Neural progenitor cell (in vitro differentiated cells): ENCODE measurements at places on chromosomes 5 and 9. TPM values are rescaled to one million over a fixed set of nuclear protein-coding genes. Genes with fewer than 3 reads are reported as not detected.

- H3K27ac ChIP-seq, result no peak overlapping the region
- peak overlapping the region; percentile 57 for H3K4me3 ChIP-seq
- H3K27me3 ChIP-seq, result peaks cover 46% of the 10 kb centered on the region
- peaks cover 5% of the 10 kb centered on the region for H3K4me1 ChIP-seq
- peak; percentile 90 for DNase-seq
Observed at GRCh38 chr9:2620919-2621721, 467 bp upstream of the VLDLR start.

DNA sequence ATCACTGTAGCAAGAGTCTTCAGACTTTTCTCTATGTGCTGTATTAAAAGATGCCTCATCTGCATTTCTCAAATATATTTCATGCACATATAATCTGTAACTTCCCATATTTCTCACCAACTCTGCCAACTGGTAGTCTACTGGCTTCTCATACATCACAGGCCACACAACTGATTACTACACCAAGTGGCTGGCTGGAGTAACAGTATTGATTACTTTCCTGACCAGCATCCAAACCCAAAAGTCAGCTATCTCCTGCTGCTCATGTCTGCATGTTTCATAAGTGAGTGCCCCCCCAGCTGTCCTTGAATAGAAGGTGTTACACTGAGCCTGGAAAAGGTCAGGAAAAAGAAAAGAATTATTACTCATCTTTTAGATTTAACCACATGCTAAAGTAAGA is 17.4 kb downstream of the ERCC8 start:
- H3K27me3 ChIP-seq, result no peaks in the 10 kb centered on the region
- no peaks in the 10 kb centered on the region for H3K4me1 ChIP-seq
- no peaks in the 10 kb centered on the region for H3K36me3 ChIP-seq
- no peak overlapping the region for H3K4me3 ChIP-seq
- no peak overlapping the region for H3K27ac ChIP-seq

The LCNL1 gene
- total RNA-seq, result 0.09 TPM in 1 of 2 replicates, not detected in the other

DNA sequence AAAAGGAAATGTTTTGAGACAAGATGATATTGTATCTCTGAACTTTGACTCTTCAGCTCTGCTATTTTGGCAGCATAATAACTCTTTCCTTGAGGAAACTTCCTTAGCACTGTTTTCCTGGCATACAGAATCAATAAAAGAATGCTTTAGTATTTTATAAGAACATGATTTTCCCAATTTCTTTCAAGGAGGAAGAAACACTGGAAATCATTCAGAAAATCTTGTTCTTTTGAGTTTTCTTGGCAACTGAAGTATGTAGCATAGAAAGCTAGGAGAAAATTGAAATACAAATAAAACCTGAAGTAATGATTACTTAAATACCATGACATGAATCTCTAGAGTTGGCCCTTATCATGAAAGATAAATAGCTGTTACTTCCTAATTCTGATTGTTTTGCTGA is 461.4 kb upstream of the ZNF608 start:
- no peaks in the 10 kb centered on the region for H3K27me3 ChIP-seq
- H3K4me3 ChIP-seq, result no peak overlapping the region
- DNase-seq, result no peak

- DNase-seq, result no peak
- H3K27me3 ChIP-seq, result no peaks in the 10 kb centered on the region
- no peaks in the 10 kb centered on the region for H3K4me1 ChIP-seq
- H3K36me3 ChIP-seq, result no peaks in the 10 kb centered on the region
- no peak overlapping the region for H3K27ac ChIP-seq
Observed at GRCh38 chr5:113122053-113122452, 145.5 kb downstream of the DCP2 start.

GRCh38 chr9:34991607-34992375 is 2.2 kb downstream of the DNAJB5 start:
- no peak overlapping the region for H3K4me3 ChIP-seq
- no peaks in the 10 kb centered on the region for H3K36me3 ChIP-seq
- peak; percentile 38 for DNase-seq
- no peaks in the 10 kb centered on the region for H3K27me3 ChIP-seq
- H3K27ac ChIP-seq, result no peak overlapping the region

- H3K27ac ChIP-seq, result no peak overlapping the region
- H3K4me1 ChIP-seq, result peaks cover 21% of the 10 kb centered on the region
- H3K36me3 ChIP-seq, result no peaks in the 10 kb centered on the region
- H3K27me3 ChIP-seq, result no peaks in the 10 kb centered on the region
Observed at GRCh38 chr5:73942783-73943182, 316.8 kb downstream of the ARHGEF28 start.

The FRMD3 gene
- total RNA-seq, result 1.8 and 1.9 TPM in 2 replicates

The SLCO4C1 gene
- 0.09 and 0.43 TPM in 2 replicates for total RNA-seq

DNA sequence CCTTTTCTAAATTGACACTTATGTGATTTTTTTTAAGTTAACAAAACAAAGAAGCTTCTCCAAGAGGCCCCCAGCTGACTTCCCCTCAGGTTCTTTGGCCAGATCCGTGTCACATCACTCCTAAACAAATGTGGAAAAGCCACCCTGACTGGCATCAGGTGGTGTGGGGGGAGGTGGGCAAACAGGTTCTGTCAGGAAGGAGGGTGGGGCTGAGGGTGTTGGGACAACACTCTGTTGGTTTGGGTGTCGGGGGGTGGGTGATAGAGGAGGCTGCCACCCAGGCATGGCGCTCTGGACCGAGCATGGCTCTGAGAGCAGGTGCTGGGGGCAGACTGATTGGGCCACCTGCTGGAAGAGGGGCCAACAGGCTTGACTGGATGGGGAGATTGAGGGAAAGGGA is 210.9 kb downstream of the HSPA4 start:
- H3K27me3 ChIP-seq, result no peaks in the 10 kb centered on the region
- no peak overlapping the region for H3K27ac ChIP-seq
- no peaks in the 10 kb centered on the region for H3K4me1 ChIP-seq
- H3K4me3 ChIP-seq, result no peak overlapping the region
- H3K36me3 ChIP-seq, result no peaks in the 10 kb centered on the region
- DNase-seq, result no peak

The PLCXD3 gene
- total RNA-seq, result 0.09 TPM in 1 of 2 replicates, not detected in the other

The FYB1 gene
- not detected in 2 replicates for total RNA-seq

- no peaks in the 10 kb centered on the region for H3K27me3 ChIP-seq
- H3K4me3 ChIP-seq, result no peak overlapping the region
- H3K36me3 ChIP-seq, result no peaks in the 10 kb centered on the region
Observed at GRCh38 chr9:96524764-96525163, 74.8 kb downstream of the HABP4 start.

GRCh38 chr5:66168226-66168625 is 24.1 kb downstream of the SREK1 start:
- H3K4me3 ChIP-seq, result no peak overlapping the region
- DNase-seq, result no peak
- H3K36me3 ChIP-seq, result peaks cover 31% of the 10 kb centered on the region
- no peaks in the 10 kb centered on the region for H3K27me3 ChIP-seq

The ORM2 gene
- total RNA-seq, result 0.43 TPM in 1 of 2 replicates, not detected in the other

The ABCA2 gene
- total RNA-seq, result 2.7 and 19.7 TPM in 2 replicates

GRCh38 chr5:131394128-131394527 is 130.3 kb downstream of the CDC42SE2 start:
- no peak overlapping the region for H3K27ac ChIP-seq
- H3K4me3 ChIP-seq, result no peak overlapping the region
- no peak for DNase-seq
- H3K4me1 ChIP-seq, result no peaks in the 10 kb centered on the region
- H3K27me3 ChIP-seq, result no peaks in the 10 kb centered on the region

GRCh38 chr9:71985297-71985911 is 74.0 kb downstream of the C9orf85 start:
- H3K27me3 ChIP-seq, result no peaks in the 10 kb centered on the region
- no peak overlapping the region for H3K4me3 ChIP-seq
- no peak overlapping the region for H3K27ac ChIP-seq
- H3K4me1 ChIP-seq, result peaks cover 4% of the 10 kb centered on the region

- DNase-seq, result peak; percentile 5
- H3K4me1 ChIP-seq, result peaks cover 2% of the 10 kb centered on the region
- no peak overlapping the region for H3K27ac ChIP-seq
Observed at GRCh38 chr5:29252390-29252789, 1941.1 kb upstream of the CDH6 start.

The ALDH7A1 gene
- 112 and 128 TPM in 2 replicates for total RNA-seq

The MARCOL gene
- total RNA-seq, result not detected in 2 replicates

The TAF11L10 gene
- not detected in 2 replicates for total RNA-seq

GRCh38 chr9:117549444-117549843 is 134.6 kb upstream of the ASTN2 start:
- no peak overlapping the region for H3K27ac ChIP-seq
- no peaks in the 10 kb centered on the region for H3K36me3 ChIP-seq
- H3K27me3 ChIP-seq, result no peaks in the 10 kb centered on the region
- no peak overlapping the region for H3K4me3 ChIP-seq

- no peak for DNase-seq
- H3K27me3 ChIP-seq, result no peaks in the 10 kb centered on the region
- H3K4me3 ChIP-seq, result no peak overlapping the region
- no peaks in the 10 kb centered on the region for H3K36me3 ChIP-seq
- peaks cover 6% of the 10 kb centered on the region for H3K4me1 ChIP-seq
Observed at GRCh38 chr5:115313052-115313451, 16.6 kb upstream of the CCDC112 start.

GRCh38 chr5:61464512-61464911 is 132.5 kb downstream of the ZSWIM6 start:
- DNase-seq, result no peak
- no peaks in the 10 kb centered on the region for H3K27me3 ChIP-seq
- H3K4me3 ChIP-seq, result no peak overlapping the region
- no peak overlapping the region for H3K27ac ChIP-seq
- H3K36me3 ChIP-seq, result no peaks in the 10 kb centered on the region

- H3K4me1 ChIP-seq, result no peaks in the 10 kb centered on the region
- no peak for DNase-seq
- no peaks in the 10 kb centered on the region for H3K36me3 ChIP-seq
- H3K27ac ChIP-seq, result no peak overlapping the region
- H3K4me3 ChIP-seq, result no peak overlapping the region
Observed at GRCh38 chr9:132708769-132709430, 38.6 kb downstream of the GTF3C4 start.

DNA sequence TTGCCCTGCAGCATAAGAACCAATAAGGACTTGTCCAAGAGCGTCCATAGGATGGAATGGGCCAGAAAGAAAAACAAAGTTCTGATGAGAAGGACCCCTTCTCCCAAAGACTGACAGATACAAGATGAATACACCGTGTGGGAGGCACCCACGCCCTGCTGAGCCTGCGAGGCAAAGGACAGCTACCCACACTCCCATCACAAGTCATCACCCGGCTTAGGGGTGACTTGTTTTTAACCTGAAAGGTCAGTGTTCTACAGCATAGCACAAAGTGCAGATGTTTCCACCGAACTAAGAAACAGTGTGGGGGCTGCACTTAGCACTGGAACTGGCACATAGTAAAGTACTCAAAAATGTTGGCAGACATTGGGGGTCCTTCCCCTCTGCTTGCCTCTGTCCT is 13.9 kb downstream of the TNIP1 start:
- H3K27ac ChIP-seq, result no peak overlapping the region
- H3K4me1 ChIP-seq, result no peaks in the 10 kb centered on the region
- no peak overlapping the region for H3K4me3 ChIP-seq
- H3K27me3 ChIP-seq, result no peaks in the 10 kb centered on the region
- no peak for DNase-seq

- peaks cover 100% of the 10 kb centered on the region for H3K27me3 ChIP-seq
- no peaks in the 10 kb centered on the region for H3K36me3 ChIP-seq
Observed at GRCh38 chr5:55231029-55231918, 2.1 kb downstream of the CCNO start.

DNA sequence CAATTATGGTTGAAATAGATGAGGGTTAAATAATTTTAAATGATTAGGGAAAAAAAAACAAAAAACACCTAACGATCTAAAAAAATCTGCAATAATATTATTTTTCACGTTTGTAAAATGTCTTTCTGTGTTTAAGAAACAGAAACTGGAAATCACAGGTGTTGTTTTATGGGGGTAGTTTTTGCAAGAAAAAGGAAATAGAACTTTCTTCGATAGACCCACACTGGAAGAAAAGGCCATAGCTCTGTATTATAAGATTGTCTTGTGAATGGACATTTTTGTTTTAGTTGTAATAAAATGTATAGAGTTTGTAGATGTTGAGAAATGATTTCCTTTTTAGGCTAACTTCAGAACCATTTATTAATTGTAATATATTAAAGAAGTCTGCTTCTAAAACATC is 5.5 kb downstream of the CSNK1G3 start:
- no peak overlapping the region for H3K4me3 ChIP-seq
- peaks cover 5% of the 10 kb centered on the region for H3K36me3 ChIP-seq
- peaks cover 26% of the 10 kb centered on the region for H3K4me1 ChIP-seq
- no peak overlapping the region for H3K27ac ChIP-seq
- H3K27me3 ChIP-seq, result no peaks in the 10 kb centered on the region

The SPINK13 gene
- total RNA-seq, result not detected in 2 replicates

GRCh38 chr9:124799274-124800006 is 22.5 kb downstream of the OLFML2A start:
- no peaks in the 10 kb centered on the region for H3K27me3 ChIP-seq
- no peak overlapping the region for H3K4me3 ChIP-seq
- no peaks in the 10 kb centered on the region for H3K4me1 ChIP-seq
- H3K36me3 ChIP-seq, result no peaks in the 10 kb centered on the region
- DNase-seq, result no peak

The RHOBTB3 gene
- 3.6 and 5.5 TPM in 2 replicates for total RNA-seq

The ISL1 gene
- total RNA-seq, result not detected in 2 replicates

- DNase-seq, result no peak
- no peaks in the 10 kb centered on the region for H3K27me3 ChIP-seq
- H3K36me3 ChIP-seq, result no peaks in the 10 kb centered on the region
- H3K4me3 ChIP-seq, result no peak overlapping the region
- no peak overlapping the region for H3K27ac ChIP-seq
Observed at GRCh38 chr9:85859765-85860164, 81.2 kb upstream of the NAA35 start.

DNA sequence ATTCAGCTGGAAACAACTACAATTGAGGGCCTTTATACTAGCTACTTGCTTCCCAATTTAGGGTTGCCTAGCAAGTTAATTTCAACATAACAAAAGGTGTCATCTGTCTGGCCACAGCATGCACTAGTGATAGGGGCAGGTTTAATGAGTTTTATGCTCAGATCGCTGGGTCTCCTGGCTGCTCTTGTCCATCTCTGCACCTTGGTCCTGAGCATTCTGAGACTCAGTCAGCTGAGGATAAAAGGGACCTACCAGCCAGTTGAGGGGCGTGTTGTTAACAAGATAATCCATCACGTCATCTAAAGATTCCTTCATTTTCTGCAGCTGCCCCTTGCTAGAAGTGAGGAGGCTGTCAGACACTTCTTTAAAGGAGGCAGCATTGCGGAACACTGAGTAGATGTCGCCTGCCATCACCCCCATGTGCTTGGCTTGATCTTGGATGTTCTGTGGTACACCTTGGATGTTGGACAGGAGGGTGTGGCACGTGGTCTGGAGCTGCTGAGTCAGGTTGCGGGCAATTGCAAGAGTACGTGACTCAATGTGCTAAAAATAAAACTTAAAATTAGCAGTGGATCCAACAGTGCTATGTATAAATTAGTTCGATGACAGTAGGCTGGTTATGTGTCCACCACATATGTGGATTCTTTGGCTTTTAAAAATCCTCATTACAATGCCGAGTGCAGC is 11.0 kb downstream of the PLIN2 start:
- no peak for DNase-seq
- peaks cover 14% of the 10 kb centered on the region for H3K36me3 ChIP-seq
- no peak overlapping the region for H3K4me3 ChIP-seq

The PCDHB9 gene
- total RNA-seq, result 3.1 and 4.6 TPM in 2 replicates

- no peak overlapping the region for H3K4me3 ChIP-seq
- H3K27ac ChIP-seq, result peak overlapping the region; percentile 60
- no peaks in the 10 kb centered on the region for H3K27me3 ChIP-seq
- peak; percentile 73 for DNase-seq
Observed at GRCh38 chr5:153463806-153464205, 26.7 kb upstream of the GRIA1 start.
